A549 treated with ZK216348 at 1 μM for 4 hours (cell line): ENCODE measurements at places on chromosomes 4 and X. TPM values are rescaled to one million over a fixed set of nuclear protein-coding genes. Genes with fewer than 3 reads are reported as not detected.

LRAT gene
- total RNA-seq, result 0.11 TPM in 1 of 5 replicates, not detected in the others

SCML1 gene
- 4.0 to 7.1 TPM (median 5.3 TPM) in 5 replicates for total RNA-seq

CT45A3 gene
- not detected in 5 replicates for total RNA-seq

TRAPPC2 gene
- total RNA-seq, result 6.6 to 10.1 TPM (median 8.1 TPM) in 5 replicates

ALB gene
- not detected in 5 replicates for total RNA-seq

ERVMER34-1 gene
- total RNA-seq, result 0.28 to 0.60 TPM (median 0.51 TPM) in 5 replicates

VSIG1 gene
- 0.33 to 0.59 TPM (median 0.47 TPM) in 5 replicates for total RNA-seq
